Stimulated activated CD8-positive, alpha-beta memory T cell treated with anti-CD3 and anti-CD28 coated beads, Interleukin-15, amount 100 ng/mL, for 4 hours (primary cell): ENCODE measurements at places on chromosomes 7 and 10.

DNA sequence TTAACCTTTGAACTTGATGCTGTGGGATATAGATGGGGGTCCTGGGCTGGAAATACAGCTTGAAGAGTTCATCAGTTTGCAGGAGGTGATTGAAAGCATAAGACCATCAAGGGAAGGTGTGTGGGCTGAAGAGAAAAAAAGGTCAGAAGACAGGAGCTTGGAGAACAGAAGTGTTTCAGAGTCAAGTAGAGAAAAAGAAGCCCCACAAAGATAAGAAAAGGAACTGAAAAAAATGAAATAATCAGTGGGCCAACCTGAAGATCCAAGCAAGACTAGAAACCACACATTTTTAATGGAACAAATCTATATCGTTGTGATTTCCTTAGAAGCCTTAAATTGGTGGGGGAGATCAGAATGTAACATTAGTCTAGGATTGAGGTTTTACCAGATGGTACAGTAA lies 22.5 kb downstream of the ZEB1 start:
- DNase-seq, result no peak

DNA sequence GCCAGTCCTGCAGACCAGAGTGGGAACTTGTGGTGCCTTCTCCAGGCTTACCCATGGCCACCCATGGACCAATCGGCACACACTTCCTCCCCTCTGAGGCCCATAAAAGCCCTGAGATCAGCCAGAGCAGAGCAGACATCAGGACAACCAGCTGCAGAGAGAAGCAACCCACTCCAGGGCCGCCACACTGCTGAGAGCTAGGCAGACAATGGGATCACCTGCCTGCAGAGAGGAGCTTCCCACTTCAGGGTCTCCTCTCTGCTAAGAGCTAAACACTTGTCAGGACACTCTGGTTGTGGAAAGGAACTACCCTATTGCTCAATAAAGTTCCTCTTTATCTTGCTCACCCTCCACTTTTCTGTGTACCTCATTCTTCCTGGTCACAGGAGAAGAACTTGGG lies 34.0 kb downstream of the C7orf25 start:
- DNase-seq, result no peak

- no peak for DNase-seq
Observed at GRCh38 chr7:38840736-38841460, 68.1 kb downstream of the VPS41 start.

DNA sequence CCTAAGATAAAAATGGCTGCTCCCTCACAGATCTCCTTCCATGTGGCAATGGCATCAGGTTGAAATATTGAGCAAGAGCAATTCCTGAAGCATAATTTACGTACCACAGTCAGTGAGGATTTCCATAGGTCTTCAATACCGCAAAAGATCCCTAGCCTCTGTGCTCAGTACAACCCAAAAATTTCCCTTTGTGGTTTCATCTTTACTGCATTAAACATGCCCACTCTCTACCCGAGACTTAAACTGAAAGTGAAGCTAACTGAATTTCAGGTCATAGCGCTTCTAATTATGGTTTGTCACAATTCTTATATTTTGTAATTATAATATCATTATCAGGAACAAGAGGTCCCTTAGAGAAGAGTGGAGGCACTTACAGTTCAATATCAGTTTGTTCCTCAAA lies 1071.1 kb downstream of the XPNPEP1 start:
- DNase-seq, result no peak

DNA sequence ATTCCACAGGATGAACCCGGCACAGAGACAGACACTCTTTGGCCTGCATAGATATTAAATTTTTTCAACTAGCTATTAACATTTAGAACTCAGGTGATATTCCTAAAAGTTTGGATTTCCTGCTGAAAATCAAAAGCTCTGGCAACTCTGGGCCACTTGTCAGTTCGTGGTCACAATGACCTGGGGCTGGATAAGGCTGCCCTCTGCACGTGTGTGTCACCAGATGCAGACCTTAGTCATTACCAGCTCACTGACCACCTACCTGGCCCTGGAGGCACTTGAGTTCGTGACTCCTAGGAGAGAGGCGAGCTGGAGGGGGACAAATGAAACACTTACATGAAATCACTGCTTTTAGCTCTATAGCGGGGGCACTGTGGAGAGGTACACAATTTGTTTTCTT lies 126.5 kb downstream of the HIPK2 start:
- DNase-seq, result no peak

DNA sequence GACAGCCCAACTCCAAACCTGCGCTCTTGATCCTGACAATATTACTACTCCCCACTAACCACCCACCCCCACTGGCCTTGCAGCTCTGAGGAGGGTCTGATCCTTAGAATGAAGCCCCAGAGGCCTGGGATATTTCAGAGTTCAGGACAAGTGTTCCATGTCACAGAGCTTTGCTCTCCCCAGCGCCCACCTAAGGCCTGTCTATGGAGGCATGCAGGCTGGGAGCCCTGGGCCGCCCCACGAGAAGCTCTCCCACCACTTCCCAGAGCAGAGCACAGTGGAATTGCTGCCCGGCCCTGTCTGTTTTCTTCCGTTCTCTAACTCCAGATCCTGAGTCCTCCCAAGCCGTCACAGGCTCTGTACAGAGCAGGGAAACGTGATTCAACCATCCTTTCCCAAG lies 74.6 kb downstream of the COL13A1 start:
- no peak for DNase-seq

DNA sequence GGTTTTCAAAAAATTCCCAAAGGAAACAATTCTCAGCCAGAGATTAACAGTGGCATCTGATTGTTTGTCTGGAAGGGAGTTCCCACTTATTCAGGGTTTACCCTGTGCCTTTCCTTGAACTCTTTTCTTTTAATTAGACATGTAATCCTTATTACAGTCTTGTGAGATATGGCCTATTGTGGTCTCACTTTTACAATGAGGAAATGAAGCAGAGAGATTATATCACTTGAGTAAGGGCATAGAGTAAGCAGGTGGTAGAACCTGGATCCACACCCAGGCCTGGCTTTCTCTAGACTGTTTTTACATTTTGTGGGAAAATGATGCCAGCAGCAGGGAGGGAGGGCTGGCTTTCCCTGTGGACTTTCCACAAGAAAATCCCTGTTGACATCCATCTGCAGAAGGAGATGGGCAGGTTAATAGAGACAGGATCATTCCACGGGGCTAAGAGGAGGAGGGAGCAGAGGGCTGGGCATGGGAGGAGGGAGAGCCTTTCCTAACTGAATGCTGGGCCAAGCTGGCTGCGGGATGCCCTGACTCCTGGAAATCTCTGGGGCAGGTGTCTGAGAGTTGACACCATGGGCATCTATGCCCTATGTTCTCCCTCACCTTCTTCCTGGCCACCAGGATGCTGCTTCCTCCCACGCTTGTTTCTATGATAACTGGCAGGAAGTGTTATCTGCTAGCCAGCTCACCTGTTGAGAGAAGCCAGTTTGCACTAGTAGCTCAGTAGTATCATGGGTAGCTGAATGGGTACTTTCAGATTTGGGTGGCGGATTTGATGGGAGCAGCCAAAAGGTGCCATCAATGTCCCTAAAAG lies 28.7 kb upstream of the ARHGAP22 start:
- no peak for DNase-seq

DNA sequence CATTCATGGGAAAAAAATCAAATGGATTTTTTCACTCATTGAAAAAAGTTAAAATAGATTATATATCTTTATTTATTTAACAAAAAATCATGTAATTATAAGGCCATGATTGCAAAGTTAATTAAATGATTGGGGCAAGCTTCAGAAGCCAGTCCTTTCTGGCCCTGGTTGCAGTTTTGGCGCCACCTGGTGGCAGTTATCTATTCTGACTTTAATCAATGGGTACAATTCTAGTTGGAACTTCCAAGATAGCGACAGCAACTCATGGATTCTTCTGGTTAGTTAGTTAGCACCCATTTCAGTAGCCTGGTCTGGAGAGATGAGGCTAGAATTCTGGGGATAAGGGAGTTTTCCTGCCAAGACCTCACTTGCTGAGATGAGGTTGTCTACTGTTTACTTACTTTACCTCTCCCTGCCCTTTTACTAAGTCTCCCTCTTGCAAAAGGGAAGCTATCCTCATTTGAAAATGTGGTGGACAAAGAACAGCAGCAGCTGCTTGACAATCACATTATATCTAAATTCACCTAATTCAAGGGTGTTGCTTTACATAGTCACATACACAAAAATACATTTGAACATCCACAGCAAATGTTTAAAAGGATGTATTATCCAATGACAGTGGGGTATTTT lies 42.3 kb downstream of the NOC3L start:
- DNase-seq, result peak; percentile 12

DNA sequence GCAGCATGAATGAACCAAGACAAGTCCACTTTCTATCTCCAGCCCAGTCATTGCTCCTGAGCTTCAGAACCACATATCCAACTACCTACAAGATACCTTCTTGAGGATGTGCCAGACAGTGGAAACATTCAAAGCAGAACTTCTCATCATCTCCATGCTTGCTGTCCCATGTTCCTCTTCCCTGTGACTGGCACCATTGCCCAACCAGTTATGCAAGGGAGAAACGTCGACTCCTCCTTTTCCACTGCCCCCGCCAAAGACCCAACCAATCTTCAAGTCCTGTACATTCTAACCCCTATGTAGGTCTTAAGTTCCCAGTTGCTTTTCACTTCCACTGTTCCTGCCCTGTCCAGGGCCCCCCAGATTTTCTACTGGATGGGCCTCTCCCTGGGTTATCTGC lies 225.7 kb downstream of the RPS24 start:
- DNase-seq, result no peak

DNA sequence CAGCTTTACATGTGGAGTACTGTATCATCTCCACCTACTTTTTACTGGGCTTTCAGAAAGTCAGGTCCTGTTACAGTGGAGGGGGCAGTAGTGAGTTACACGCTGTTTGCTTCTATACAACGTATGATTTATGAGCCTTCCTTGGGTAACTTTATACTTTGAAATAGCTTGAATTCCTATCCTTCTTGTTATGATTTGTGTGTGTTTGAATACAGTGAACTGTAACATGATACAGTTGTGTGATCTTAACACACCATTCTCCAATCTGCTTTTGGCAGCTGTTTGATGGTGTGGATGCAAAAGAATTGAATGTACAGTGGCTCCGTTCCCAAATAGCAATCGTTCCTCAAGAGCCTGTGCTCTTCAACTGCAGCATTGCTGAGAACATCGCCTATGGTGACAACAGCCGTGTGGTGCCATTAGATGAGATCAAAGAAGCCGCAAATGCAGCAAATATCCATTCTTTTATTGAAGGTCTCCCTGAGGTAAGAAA lies 41.7 kb downstream of the SP8 start:
- DNase-seq, result no peak

- no peak for DNase-seq
Observed at GRCh38 chr7:140435252-140435895, 31.5 kb downstream of the RAB19 start.

- no peak for DNase-seq
Observed at GRCh38 chr10:128969551-128969950, 497.5 kb upstream of the MGMT start.

DNA sequence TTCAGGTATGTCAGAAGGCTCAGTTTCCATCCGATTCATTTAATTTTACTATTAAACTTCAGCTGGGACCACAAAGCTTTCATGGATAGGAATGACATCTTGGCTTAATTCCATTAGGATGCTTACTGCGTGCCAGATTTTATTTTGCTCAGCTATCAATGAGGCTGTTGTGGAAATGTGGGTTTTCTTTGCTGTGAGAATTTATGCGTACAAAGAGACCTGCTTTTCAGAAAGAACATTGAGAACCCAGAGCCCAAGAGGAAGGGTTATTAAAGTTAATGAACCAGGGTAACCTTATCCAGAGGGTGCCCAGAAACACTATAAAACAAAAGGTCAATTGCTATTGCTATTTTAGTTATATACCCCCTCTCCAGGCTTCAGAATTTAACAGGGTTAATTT lies 98.3 kb downstream of the MKLN1 start:
- DNase-seq, result no peak

- DNase-seq, result no peak
Observed at GRCh38 chr7:28701731-28702130, 256.4 kb downstream of the TRIL start.

DNA sequence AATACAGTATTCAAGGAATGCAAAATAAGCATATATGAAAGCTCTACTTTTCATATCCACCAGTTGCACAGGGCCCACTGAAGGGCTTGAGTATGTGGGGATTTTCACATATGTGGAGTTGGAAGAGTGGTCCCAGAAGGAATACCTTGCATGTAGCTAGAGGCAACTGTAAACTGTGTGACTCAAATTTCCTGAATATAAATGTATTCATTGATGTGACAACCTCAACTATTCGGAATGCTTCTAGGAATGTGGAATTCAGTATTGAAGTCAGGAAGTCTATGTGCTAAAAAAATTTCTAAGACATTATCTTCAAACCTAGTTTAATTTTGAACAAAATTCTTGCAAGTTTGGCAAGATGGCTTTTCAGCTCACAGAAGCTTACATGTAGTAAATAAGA lies 695.5 kb upstream of the SEMA3D start:
- DNase-seq, result no peak

DNA sequence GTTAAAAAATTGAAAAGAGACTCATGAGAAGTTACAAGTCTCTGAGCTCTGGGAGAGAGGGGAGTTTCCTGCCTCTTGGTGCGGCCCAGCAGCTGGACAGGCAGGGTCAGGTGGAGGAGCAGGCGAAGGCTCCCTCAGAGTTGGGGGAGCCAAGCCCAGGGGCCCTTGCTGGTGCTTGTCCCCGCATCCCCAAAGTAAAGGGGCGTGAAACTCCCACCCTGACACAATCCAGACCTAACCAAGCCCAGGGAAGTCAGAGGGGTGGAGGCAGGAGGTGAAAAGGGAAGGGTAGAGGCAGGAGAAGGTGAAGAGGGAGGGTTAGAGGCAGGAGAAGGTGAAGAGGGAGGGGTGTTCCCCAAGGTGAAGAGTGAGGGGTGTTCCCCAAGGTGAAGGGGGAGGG lies 322.8 kb downstream of the GLRX3 start:
- DNase-seq, result no peak

DNA sequence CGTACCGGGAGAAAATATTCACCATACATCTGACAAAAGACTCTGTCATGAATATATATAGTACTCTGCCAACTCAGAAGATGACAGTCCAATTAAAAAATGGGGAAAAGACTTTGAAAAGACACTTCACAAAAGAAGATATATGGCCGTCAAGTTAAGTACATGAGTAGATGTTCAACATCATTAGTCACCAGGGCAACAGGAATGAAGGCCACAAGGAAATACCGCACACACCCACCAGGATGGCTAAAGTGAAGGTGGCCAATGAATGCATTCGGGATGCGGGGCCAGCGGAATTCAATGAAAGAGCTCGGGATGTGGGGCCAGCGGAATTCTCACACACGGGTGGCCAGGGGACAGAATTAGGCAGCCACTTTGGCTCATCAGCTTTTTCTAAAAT lies 42.2 kb downstream of the MAD1L1 start:
- DNase-seq, result no peak

- no peak for DNase-seq
Observed at GRCh38 chr10:122323189-122323588, 51.3 kb upstream of the PLEKHA1 start.
